ENCODE measurements at places on chromosomes 1 and 21.

GRCh38 chr1:29346576-29346975 is 110.3 kb downstream of the PTPRU start:
- no peak for DNase-seq

GRCh38 chr21:46254208-46254975 is 25.8 kb upstream of the LSS start:
- DNase-seq, result no peak

DNA sequence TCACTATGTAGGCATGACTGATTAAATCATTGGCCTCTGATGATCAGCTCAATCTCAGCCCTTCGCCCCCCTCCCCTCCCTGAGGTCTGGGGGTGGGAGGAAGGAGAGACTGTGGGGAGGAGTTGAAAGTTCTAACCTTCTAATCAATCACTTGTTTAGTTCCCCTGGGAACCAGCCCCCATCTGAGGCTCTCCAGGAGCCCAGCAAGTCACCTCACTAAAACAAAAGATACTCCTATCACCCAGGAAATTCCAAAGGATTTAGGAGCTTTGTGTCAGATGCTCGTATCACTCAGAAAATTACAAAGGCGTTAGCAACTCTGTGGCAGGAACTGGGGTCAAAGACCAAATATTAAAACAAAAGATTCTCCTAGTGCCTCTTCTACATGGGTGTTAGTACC is 21.6 kb downstream of the SYF2 start:
- DNase-seq, result no peak

- DNase-seq, result no peak
These were observed 4.6 kb upstream of the NAXE start for GRCh38 chr1:156586892-156587477.

DNA sequence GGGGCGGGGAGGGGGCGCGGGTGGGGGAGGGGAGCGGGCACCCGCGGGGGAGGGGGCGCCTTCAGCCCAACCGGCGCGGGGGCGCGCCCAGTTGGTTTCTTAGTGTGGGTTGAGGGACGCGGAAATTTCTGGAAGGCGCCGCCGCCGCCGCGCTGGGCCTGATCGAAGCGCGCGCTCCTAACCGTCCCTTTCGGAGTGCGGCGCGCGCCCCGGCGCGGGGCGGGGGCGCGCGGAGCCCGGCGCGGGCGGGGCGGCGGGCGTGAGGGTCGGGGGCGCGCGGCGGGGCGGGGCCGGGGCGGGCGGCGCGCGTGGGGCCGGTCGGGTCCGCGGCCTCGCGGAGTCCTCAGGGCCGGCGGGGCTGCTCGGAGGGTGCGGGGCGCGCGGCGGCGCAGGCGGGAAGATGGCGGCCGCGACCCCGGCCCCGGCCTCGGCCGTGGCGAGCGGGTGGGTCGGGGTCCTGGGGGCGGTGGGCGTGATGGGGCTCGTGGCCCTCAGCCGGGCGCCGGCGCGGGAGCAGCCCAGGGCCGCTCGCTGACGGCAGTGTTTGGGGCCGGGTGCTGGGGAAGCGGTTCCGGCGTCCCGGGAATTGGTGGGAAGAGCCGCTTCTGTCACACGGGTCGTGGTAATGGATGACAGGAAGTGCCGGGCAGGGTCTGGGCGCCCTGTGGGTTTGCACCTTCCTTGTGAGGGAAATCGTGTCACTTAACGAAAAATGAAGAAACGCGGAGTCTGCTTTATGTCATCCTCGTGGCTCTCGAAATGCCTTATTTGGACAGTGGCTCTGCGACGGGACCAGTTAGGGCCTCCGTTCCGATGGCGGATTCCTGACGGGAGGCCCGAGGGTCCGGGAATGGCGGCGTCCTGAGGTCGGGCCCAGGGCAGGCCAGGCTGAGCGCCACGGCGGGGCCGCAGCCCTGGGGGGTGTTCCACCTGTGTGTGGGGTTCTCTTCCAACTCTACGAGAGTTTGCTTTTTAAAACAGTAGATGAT is 764 bp downstream of the PKNOX1 start:
- peak; percentile 76 for DNase-seq

GRCh38 chr1:236862615-236863211 is 67.6 kb downstream of the MTR start:
- DNase-seq, result no peak

DNA sequence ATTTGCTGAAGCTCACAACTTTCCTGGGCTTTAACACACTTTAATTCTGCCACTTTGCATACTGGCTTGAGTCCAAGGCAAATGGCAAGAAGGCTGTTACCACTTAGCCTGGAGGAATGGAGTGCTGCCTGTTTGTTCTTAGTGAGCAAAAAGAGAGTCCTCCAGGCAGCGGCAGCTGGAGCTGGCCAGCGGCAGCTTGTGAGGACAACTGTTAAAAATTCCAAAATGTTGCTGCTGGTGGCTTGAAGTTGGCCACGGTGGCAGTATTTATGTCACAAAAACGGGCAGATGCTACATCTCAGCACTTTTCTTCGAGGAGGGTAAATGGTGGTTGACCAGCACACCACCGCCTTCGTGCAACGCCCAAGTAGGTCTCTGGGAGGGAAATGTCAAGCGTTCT is 27.3 kb downstream of the STPG1 start:
- no peak for DNase-seq

All from stimulated activated CD4-positive, alpha-beta T cell treated with anti-CD3 and anti-CD28 coated beads, Interleukin-2, amount 100 ng/mL, for 24 hours (primary cell).